Mammary epithelial cell (primary cell): ENCODE measurements at places on chromosomes 12 and 14. TPM values are rescaled to one million over a fixed set of nuclear protein-coding genes. Genes with fewer than 3 reads are reported as not detected.

The NGB gene
- 0.33 TPM for total RNA-seq

The CLEC4C gene
- not detected in 2 replicates for total RNA-seq

The COX8C gene
- not detected in 2 replicates for total RNA-seq

The KERA gene
- not detected in 2 replicates for total RNA-seq

The IL26 gene
- not detected in 2 replicates for total RNA-seq

The NR1H4 gene
- total RNA-seq, result not detected

The COL2A1 gene
- 7.7 TPM for total RNA-seq

The KRT80 gene
- 1.1 and 1.8 TPM in 2 replicates for total RNA-seq

The KRT75 gene
- total RNA-seq, result 26.5 TPM

The TAS2R31 gene
- total RNA-seq, result 5.7 TPM
